ENCODE measurements at places on chromosomes 4 and X.

DNA sequence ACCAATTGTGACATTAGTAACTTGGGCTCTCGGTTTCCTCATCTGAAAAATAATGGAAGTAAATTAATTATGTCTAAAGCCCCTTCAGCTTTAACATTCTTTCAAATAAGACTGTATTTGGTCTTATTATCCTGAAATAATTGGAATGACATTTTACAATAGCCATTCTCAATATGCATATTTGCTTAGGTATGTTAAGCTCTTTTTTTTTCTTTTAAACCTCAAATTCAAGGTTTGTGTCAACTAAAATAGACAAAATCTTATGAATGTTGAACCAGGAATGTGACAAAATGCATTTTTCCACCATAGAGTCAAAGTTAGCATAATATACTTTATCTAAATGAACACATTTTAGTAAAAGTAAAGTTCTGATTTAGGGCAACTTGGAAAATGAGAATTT is 34.4 kb upstream of the TET2 start:
- DNase-seq, result no peak

GRCh38 chr4:138267835-138268234 is 25.7 kb upstream of the SLC7A11 start:
- no peak for DNase-seq

DNA sequence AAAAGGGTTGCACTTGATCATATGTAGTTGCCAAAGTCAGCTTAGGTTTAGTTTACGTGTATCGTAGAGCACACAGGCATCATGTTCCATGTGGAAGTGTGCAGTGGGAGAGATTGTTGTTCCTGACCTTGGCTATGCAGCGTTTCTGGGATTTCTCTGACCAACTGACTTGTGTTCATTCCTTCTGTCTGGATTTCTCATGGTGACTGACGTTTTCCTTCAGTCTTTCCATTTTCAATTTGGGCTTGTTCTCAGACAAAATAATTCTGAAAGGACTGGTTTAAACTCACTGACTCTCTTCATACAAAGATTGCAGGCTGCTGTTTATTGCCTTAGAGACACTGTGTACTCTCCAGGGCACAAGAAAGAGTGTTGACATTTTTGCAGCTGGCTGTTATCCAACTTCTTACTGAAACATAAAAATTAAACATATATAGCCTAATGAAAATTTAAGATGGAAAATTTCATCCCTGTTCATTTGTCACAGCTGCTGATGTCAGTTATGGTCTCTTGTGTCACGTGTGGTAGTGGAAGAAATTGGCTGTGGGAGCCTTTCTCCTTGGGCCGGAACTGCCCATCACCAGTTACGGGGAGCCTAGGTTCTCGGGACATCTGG is 95.4 kb downstream of the TNIP2 start:
- no peak for DNase-seq

- no peak for DNase-seq
Measured at GRCh38 chr4:171947400-171947799, 134.2 kb downstream of the GALNTL6 start.

- DNase-seq, result no peak
Measured at GRCh38 chr4:161926033-161926828, 237.6 kb downstream of the FSTL5 start.

DNA sequence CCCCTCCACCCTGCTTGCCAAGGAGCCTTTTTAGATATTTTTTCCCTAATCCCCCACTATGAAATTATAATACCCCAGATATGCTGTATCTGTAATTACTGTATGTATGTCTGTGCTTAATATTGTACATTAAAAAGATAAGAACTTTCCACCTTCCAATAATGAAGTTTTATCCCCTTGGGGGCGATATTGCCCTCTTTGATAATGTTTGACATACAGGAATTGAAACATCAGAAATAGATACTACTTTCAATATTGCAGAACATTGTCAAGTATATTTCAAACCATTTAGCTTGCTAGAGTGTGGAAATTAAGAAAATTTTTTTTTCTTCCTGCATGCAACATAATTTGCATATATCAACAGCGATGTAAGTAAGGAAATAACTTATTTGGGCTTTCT is 58.9 kb downstream of the NAF1 start:
- DNase-seq, result no peak

DNA sequence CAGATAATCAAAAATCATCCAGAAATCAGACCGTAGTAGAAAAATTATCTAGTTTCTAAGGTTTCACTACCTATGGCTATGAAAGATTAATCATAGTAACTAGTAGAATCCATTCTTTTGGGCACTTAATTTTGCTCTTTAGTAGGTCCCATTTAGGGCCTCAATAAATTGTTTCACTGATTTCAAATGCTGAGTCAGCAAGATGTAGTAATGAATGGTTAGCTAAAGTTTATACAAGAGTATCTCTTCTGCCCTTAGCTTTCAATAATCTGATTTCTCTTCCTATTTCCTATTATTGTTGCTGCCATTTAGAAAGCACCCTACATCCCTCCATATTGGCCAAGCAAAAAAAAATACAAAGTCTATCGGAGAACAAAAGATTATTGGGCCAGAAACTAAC is 283.2 kb upstream of the PCDH10 start:
- no peak for DNase-seq

Measured in cerebellar nuclear complex (tissue), 1 donor.